ENCODE measurements at places on chromosomes 6 and 20.

- no peak for DNase-seq
These were observed 27.1 kb upstream of the EMILIN3 start for GRCh38 chr20:41393705-41394066.

DNA sequence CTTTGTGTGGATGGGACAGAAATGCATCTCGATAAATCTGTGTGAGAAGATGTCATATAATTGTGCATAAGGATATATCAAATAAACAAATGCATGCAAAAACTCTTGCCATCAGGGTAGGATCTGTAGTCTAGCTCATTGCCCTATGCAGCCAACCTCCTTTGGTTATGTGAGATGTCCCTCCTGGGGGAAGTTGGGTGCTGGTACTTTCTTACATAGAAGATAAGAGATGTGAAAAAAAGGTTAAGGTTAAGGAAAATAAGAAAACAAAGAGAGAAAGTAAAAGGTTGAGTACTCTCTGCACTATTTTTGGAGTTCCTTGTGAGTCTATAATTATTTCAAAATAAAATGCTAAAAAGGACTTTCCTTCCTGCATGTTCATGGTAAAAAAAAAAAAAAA is 30.4 kb downstream of the ZDHHC14 start:
- DNase-seq: no peak

GRCh38 chr6:75077701-75078100 is 128.2 kb downstream of the COL12A1 start:
- no peak for DNase-seq

GRCh38 chr6:150646228-150646627 is 46.5 kb downstream of the PLEKHG1 start:
- no peak for DNase-seq

GRCh38 chr6:90375681-90376439 is 79.2 kb upstream of the BACH2 start:
- no peak for DNase-seq

DNA sequence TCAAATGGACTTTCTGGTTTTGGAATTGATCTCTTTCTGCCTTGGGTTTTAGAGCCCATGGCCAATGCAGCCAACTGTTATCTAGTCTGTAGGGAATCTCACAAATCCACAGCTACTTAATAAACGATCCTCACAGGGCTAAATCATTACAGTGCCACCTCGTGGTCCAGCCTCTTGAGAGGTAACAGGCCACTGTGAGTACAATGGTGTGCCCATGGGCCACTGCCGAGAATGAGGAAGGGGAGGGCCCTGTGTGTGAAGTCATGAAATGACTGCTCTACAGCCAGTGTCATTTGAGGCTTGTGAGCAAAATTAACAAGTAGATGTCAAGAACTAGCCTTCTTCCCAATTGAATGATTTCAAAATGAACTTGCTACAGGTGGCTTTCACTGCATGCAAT is 54.3 kb upstream of the GMPR start:
- no peak for DNase-seq

DNA sequence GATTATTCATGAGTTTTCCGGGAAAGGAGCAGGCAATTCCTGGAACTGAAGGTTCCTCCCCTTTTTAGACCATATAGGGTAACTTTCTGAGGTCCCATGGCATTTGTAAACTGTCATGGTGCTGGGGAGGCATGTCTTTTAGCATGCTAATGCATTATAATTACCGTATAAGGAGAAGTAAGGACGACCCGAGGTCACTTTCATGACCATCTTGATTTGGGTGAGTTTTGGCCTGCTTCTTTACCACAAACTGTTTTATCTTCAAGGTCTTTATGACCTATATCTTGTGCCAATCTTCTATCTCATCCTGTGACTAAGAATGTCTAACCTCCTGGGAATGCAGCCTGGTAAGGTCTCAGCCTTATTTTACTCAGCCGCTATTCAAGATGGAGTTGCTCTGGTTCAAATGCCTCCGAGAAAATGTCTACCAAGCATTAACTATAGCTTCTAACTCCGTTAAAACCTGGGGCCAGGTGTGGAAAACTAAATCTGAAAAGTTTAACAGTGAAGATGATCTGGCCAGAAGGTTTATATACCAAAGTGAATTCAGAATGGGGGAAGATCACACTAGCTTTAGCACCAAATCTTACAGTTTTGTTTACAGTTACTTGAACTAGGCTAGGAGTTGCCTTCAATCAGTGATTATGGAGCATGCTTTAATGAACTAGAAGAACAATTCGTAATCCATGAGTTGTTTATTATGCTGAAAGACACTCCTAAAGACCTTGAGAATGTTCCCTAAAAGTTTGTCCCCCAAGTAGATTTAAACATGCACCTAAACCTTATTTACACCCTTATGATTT is 80.0 kb upstream of the TOP1 start:
- no peak for DNase-seq

- DNase-seq: no peak
These were observed 714.7 kb downstream of the QKI start for GRCh38 chr6:164129218-164129617.

DNA sequence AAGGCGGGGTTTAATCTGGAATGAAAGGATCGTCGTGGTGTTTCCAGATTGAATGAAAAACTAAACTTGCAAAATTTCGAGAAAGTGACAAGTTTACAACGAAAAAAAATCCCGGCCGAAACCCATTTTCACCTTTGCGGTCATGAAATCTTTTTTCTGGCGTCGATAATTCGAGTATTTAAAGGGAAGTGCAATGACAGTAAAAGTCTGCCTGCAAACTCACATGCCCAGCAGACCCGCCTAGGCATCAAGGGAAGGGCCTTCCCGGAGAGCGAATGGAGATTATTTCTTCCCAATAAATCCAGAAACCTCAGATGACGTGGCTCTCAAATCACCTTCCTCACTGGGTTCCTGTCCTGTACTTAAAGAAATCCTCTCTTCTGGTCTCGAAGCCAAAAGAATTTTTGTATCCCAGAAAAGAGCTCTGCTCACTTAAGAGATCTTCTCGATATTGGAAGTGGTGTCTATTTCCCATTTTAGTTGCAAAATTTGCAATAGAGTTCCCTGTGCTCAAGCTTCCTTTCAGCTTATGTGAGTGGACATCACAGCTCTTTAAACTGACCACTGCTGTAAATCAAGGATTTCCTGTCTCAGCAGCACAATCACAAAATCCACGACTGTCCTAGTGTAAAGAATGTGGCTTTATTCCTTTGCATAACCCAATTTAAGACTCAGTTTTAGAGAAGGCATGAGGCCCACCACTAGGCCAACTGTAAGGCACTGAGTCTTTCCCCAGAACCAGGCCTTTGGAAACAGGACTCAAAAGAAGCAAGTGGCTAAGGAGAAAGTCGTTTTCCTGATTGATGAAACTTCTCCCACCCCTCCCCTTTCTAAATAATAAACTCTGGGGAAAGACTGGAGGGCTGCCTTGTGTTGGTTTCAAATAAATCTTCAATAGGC is 3.9 kb downstream of the OLIG3 start:
- no peak for DNase-seq

GRCh38 chr6:17714879-17715851 is 8.4 kb upstream of the NUP153 start:
- DNase-seq: peak; percentile 88

DNA sequence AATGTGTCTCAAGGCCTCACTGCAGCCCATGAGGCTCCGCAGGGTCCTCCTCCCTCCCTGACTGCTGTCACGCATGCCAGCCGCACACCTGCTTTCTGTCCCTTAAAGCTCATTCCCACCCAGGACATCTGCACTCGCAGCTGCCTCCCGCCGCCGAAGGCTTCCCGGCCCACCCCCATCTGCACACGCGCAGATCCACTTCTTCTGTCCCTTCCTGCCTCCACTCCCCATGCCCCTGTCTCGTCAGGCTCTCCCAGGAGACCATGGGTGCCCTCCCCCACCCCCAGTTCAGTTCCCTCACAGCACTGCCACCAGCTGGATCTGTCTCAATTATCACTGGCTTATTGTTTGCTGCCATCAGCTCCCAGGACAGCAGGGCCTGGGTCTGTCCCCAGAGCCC is 63.0 kb downstream of the RIPOR3 start:
- no peak for DNase-seq

GRCh38 chr6:34143884-34144580 is 1.9 kb downstream of the GRM4 start:
- DNase-seq: no peak

GRCh38 chr20:46307139-46307998 is 929 bp downstream of the CDH22 start:
- DNase-seq: peak; percentile 19

- DNase-seq: peak; percentile 61
These were observed at the start of gene MAFB for GRCh38 chr20:40689100-40689942. MAFB (minus strand) TSS chr20:40689236; CDS start chr20:40688850, 386 bp downstream.

DNA sequence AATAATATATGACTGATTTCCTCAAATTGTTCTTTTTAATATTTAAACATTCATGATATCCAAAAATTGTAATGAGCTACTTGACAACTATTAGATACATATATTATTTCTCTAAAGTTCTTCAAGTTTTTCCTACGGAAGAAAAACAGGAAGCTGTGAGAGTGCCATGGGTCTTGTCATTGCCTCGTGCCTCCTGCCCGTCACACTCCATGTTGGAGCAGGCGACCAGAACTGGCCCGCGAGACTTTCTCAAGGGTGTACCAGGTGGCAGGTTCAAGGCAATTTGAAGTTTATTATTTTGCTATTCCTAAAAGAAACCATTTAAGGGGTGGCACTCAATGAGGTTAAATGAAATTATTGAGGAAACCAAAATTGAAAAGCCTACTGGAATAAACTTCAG is 337.2 kb downstream of the HACE1 start:
- DNase-seq: no peak

DNA sequence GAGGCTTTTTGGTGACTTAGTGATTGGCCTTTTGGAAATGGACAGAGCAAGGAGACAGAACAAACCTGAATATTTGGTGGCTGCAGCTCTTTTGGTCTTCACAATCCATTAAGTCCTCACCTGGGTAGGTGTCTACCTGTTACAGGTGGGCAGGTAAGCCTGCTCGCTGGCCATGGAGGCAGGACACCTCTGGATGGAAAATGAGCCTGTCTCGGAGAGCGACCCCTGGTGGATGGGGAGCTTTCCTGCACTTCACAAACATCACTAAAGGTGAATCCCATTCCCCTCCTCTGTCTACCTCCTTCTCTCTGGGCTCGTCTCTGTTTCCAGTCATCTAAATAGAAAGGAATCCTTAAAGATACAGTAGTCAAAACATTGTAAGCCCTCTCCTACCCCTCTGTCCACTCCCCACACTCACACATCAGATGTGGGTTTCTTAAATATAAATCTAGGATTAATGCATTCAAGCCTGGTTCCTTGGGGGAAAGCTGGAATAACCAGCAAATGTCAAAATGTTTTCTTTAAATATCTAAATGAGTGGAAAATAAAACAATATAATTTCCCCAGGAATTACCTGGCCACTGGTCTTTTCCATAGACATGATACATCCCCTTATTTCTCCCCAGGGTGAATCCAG is 304.9 kb downstream of the CDH26 start:
- no peak for DNase-seq

DNA sequence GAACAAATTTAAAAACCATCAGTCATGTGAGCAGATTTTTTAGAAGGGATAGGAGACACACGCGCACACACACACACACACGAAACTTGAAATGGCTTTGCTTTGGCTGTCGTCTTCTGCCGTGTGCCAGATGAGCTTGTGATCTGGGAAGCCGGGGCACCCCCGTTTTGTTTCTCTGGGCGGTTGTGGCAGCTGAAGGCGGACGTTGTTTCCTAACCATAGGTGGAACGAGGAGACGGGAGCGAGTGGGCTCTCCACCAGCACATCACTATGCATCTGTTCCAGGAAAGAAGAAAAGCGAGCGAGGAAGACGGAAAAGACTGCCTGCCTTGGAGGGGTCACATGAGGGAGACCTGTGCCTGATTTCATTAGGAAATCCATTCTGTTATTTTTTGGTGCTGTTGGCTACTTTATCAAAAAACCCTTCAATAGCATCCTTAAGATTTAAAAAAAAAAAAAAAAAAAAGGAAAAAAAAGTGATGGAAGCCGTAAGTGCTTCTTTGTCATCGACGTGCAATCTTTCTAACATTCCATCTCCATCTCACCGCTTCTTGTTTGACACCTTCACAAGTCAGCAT is 142.1 kb downstream of the DTNBP1 start:
- no peak for DNase-seq

GRCh38 chr6:109197061-109197460 is 101.8 kb downstream of the CEP57L1 start:
- no peak for DNase-seq

DNA sequence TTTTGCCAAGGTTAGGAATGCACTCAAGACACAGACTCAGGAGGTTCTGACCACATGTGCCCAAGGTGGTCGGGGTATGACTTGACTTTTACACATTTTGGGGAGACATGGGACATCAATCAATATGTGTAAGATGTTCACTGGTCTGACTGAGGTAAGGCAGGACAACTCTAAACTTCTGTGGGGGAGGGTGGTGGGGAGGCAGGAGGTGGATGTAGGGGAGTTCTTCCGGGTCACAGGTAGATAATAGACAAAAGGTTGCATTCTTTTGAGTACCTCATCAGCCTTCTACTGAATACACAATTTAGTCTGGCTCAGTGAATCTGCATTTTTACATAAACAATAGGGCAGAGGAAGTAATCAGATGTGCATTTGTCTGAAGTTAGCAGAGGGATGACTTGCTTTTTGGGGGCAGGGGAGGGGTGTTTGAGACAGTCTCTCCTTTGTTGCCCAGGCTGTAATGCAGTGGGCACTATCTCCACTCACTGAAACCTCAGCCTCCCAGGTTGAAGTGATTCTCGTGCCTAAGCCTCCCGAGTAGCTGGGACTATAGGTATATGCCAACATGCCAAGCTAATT is 10.9 kb downstream of the ECHDC1 start:
- no peak for DNase-seq

GRCh38 chr20:50788045-50788991 is 6.5 kb upstream of the BCAS4 start:
- DNase-seq: no peak

DNA sequence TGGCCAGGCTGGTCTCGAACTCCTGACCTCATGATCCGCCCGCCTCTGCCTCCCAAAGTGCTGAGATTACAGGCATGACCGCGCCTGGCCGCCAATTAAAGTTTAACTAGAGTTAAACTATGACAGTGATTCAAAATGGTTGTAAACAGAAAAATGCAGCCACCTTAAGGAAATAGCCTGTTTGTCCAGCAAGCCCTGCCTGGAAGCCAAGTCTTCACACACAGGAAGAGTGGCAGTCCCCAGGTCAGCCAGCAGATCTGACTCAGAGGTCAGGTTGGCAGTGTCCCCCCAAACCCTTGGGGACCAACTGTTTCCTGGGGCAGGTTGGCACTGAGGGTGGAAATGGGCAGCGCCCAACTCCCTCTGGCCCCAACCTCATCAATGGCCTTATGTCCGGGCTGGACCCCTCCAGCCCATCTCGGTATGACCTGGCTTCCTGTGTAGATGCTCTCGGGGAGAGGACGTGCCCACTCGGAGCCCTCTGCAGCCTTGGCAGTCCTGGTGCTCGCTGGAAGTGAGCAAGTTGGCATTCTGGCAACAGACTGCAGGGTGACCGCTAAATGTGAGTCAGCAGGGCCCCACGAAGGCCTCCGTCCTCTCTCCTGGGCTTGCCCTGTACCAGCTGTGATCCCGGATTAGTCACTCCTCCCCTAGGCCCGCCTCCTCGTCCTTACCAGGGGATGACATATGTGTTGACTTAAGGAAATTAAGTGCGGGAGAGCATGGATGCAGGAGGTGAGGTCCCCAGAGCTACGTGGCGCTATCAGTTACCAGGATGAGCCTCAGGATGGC is 9.7 kb upstream of the HSP90AB1 start:
- peak; percentile 98 for DNase-seq
